Activated CD4-positive, alpha-beta T cell treated with anti-CD3 and anti-CD28 coated beads, Interleukin-2, amount 10 ng/mL, durations not matched to agents 7 days and 5 days (primary cell): ENCODE measurements at places on chromosomes 2 and 18. TPM values are rescaled to one million over a fixed set of nuclear protein-coding genes. Genes with fewer than 3 reads are reported as not detected.

DNA sequence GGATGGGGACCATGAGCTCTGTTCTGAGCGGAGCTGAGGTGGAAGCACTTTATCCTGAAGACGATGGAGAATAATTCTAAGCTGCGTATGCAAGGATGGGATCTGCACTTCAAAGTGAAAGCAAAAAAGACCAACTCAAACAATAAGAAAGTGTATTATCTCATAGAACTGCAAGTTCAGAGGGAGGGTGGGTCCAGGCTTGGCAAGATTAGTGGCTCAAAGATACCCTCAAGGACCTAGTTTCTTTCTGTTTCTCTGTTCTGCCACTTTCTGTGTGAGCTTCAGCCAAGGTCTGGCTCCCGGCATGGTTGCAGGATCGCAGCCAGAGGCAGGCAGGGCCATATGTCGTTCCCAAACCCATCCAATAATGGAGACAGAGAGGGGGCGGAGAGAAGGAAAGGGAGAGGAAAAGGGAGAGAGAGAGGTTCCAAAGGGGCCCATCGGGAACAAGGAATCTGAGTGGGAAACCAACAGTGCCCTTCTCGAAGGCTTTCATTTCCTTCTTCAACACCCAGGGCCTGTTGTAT lies 169.2 kb upstream of the NCK2 start:
- H3K27ac ChIP-seq = no peak overlapping the region
- H3K4me3 ChIP-seq = no peak overlapping the region
- no peak for DNase-seq

COX7A2L gene
- 86.4 TPM for total RNA-seq

ATP6V1B1 gene
- total RNA-seq = not detected

FMNL2 gene
- total RNA-seq = 0.64 TPM

ATP9B gene
- 30.5 TPM for total RNA-seq
